ENCODE measurements at places on chromosomes 16 and 17.

DNA sequence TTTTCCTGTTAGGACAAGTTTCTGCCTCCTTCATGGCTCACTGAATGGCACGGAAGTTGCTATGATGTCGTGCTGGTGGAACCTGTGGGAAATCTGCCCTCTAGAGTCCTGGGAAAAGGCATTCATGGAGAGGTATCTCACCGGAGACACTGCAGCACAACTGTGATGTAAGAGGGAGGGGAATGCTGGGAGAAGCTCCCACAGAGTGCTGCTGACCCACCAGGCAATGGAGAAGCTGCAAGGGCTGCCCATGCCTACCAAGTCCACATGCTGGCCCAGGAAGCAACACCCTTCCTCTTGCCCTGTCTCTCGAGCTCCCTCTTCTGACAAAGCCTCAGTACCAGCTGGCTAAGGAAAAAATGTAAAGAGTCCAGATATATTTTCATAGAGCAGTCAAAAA, 45.2 kb upstream of the SLC5A11 start:
- no peak for DNase-seq

DNA sequence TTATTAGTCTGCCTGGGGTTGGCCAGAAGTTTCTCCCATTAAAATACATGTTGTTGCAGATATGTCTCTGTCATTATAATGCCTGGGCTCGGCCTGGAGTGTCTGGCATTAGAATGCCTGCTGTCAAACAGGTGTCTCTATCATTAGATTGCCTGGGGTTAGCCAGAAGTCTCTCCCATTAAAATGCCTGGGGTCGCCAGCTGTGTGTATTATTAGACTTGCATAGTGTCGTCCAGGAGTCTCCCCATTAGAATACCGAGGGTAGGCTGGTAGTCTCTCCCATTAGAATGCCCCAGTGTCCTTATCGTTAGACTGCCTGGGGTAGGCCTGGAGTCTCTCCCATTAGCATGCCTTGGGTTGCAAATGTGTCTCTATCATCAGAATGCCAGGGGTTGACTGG, 2270.8 kb downstream of the TP53TG3F start:
- no peak for DNase-seq

- no peak for DNase-seq
These were observed 37.9 kb downstream of the SIAH1 start for GRCh38 chr16:48347191-48347865.

GRCh38 chr17:63555500-63556156, 5.4 kb downstream of the DCAF7 start:
- no peak for DNase-seq

- DNase-seq, result no peak
These were observed 739.5 kb upstream of the EEF2KMT start for GRCh38 chr16:5837007-5837670.

GRCh38 chr16:10666291-10666690, 28.4 kb downstream of the TEKT5 start:
- DNase-seq, result no peak

- no peak for DNase-seq
These were observed 17.5 kb downstream of the RAB11FIP3 start for GRCh38 chr16:442976-443375.

GRCh38 chr17:17647524-17648178, 33.6 kb upstream of the RAI1 start:
- no peak for DNase-seq

- no peak for DNase-seq
These were observed 3.8 kb upstream of the XYLT1 start for GRCh38 chr16:17474572-17474971.

- no peak for DNase-seq
These were observed 9.2 kb upstream of the MYH10 start for GRCh38 chr17:8639709-8640108.

GRCh38 chr16:81492965-81493754, 48.6 kb downstream of the CMIP start:
- no peak for DNase-seq

DNA sequence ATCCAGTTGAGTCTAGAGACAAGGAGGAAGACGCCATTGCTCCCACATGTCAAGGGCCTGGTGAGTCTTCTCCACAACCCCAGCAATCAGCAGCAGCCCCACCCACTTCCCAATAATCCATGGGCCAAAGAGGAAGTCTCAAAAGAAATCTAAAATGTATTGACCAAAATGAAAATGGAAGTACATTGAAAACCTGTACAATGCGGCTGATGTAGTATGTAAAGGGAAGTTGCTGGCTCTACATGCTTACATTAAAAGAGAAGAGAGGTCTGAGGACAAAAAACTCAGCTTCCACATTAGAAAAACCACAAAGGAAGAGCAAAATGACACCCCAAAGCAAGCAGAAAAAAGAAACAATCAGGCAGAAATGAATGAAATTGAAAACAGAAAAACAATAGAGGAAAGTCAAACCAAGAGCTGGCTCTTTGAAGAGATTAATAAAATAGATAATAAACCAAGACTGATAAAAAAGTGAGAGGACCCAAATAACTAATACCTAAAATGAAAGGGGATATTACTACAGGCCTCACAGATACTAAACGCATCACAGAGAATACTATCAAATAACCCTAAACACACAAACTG, 100.6 kb upstream of the METRNL start:
- no peak for DNase-seq

DNA sequence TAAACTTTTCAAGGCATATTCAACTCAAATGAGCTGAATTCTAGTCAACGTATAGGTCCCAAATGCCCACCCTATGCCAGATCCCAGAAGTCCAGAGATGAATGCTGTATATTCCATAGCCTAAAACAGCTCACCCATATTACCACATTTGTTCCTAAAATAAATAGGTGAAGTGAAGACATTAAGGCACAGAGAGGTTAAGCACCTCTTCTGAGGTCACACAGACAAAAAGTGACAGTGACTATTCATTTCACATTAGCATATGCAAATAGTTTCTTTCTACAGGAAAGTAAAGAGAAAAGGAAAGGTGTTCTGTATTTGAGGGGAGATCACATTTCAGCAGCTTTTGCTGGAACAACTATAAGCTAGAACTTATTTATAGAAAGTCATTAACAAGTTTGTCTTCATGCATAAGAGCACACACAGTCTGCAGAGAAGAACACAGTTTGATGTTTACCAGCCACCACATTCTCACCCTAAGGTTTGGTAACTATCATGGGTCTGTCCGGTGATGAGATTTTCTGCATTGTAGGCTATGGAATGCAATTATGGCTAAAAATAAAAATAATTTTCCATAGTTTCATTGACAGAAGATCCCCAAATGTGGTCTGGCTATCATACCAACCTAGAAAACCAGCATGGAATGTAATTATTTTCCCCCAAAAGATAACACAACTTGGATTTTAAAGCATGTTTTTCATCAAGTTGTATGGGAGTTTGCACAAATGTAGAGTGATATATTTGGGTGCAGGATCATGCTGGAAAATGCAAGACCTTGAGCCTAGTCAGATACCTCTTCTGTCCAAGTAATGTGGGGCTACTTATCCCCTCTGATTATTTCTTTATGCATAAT, 402.1 kb downstream of the UTP18 start:
- DNase-seq, result no peak

GRCh38 chr16:180681-181564, 664 bp downstream of the HBQ1 start:
- DNase-seq, result peak; percentile 85

DNA sequence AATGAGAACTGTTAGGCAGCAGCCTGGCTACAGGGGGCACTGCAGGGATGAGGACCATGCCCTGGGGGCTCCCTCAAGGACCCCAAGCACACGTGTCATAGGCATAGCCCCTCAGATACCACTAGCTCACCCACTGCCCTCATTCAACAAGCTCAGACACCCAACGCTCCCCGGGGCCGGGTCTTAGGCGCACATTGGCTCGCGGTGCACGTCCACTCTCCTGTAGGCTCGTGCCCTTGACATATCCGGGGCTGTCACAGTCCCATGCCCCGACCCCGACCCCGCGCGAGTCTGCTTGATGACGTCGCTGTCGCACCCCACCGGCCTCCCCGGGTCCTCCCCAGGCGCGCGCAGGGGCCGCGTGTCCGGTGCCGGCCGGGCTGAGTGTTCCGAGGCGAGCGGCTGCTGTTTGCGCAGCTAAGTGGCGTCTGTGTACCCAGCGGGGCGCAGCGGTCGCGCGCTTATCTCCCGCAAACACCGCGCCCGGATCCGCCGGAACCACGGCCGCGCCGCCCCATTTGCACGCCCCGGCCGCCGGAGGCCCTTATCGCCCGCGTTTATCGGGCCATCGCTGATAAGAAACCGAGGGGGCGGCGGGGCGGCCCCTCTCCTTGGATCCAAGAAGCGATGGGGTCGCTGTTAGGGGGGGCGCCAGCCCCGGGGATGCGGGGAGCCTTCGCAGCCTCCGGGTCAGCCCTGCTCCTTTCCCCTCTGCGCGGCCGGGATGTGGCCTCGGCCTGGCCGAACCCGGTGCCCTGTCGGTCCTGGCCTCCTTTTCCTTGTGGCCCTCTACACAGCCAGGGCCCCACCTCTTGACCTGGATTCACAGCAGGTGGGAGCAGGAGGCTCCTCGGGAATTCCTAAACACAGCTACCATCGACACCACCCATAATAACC, 20.7 kb upstream of the NAGS start:
- DNase-seq, result no peak

DNA sequence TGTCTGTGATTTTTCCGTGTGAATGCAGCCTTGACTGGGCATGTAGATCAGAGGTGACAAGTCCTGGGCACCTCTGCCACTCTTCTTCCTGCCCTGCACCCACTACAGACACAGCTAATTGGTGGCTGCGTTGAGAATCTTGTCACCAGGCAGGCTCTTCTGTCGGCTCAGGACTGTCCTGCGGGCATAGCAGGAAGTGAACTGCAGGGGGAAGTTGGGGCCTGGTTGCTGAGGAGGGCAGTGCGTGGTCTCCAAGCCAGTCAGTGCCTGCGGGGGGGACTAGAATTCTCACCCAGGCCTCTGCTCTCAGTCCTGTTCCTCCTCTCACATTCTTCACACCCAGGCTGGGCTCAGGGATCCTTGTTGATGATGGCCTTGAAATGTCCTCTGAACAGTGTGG, 50.5 kb downstream of the JPH3 start:
- no peak for DNase-seq

- no peak for DNase-seq
These were observed 664.5 kb downstream of the WWOX start for GRCh38 chr16:78763821-78764440.

GRCh38 chr16:80369138-80369958, 171.4 kb upstream of the DYNLRB2 start:
- DNase-seq, result no peak

GRCh38 chr16:72285728-72286127, 113.8 kb upstream of the PMFBP1 start:
- no peak for DNase-seq

DNA sequence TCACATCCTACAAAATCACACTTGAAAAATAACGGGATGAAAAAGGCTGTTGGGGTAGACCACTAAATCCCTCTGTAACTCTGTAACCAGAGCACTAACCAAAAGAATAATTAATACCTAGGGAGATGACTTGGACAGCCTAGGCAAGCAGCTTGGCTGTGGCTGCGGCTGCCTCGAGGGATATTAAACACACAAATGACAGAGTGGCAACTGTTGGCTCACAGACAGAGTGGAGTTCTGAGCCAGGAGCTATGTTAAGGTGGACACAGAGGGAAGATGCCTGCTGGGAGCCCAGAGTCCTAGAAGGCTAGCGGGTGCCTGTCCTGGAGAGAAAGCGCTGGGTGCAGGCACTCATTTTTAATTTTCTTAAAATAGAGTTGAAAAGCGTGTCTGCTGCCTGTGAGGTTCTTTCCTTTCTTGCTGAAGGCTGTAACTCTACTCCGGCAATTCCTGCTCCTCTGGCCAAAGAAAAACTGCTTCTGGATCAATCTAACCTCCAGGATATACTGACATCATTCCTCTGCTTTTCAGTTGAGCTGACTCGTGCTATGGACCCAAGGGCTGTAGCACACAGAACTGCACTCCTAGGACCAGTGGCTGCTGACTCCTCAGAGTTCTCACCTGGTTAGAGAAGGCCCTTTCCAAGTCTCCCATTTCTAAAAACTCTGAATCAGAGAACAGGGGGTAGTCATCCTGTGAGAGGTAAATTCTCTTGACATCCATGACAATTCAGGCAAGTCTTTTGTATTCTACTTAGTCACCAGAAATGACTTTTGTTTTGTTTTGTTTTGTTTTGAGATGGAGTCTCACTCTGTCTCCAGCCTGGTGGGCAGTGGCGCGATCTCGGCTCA, 147.9 kb downstream of the STX8 start:
- no peak for DNase-seq

DNA sequence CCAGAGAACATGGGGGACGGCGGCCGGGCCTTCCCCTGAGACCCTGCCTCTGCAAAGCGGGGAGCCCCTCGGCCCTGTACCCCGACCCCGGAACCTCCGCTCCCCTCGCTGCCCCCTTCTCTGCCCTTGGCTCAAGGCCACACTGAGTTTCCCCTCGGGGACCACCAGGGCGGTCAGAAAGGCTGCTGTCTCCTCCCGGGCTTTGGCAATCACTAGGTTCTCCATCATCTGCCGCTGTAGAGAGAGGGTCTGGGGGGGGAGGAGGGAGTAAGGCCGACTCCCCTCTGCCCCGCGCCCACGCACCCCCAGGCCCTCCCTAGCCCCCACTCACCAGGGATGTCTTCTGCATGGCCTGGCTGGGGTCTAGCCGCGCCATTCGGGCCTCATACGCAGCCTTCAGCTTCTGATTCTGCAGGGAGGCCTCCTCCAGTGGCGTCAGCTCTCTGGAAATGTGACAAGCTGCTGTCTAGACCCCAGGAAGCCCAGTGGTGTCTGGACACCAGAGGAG, 8.4 kb downstream of the VPS9D1 start:
- no peak for DNase-seq

GRCh38 chr16:90019543-90020259, 445 bp upstream of the DBNDD1 start:
- peak; percentile 26 for DNase-seq

DNA sequence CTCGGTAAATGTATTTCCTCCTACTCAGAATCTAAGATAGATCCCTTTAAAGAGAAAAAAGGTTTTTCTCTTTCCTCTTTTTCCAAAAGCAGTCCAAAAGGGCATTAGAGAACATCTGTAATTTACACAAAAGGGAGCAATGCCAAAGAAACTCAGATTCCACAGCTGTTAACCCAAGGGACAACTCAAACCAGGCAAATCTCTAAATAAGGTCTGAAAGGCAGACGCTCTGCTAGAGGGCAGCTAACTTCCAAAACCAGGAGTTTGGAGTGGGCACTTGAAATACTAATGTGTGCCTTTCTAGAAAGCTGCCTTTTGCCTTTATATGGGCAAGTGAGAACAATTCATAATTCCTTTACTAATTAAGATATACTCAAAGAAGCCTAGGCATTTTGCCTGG, 435.7 kb downstream of the ZFHX3 start:
- DNase-seq, result no peak

- DNase-seq, result no peak
These were observed 4.9 kb upstream of the PSMD7 start for GRCh38 chr16:74291577-74292208.

DNA sequence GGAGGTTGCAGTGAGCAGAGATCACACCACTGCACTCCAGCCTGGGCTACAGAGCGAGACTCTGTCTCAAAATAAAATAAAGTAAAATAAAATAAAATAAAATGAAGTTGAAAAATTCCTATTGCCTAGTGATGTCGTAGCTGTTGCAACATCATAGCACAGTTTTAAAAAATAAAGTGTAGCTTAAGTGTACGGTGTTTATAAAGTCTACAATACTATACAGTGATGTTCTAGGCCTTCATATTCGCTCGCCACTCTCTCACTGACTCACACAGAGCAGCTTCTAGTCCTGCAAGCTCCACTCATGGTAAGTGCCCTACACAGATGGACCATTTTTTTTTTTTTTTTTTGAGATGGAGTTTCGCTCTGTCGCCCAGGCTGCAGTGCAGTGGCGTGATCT, 43.5 kb upstream of the MNT start:
- no peak for DNase-seq

- DNase-seq, result no peak
These were observed 22.2 kb upstream of the LCMT1 start for GRCh38 chr16:25089351-25089750.
